Fibroblast of the aortic adventitia (primary cell): ENCODE measurements at places on chromosomes 5 and 9.
A peak's percentile ranks its signal among the peaks of the same experiment; 100 is the strongest.

GRCh38 chr5:134877159-134877558 is 3.0 kb downstream of the TXNDC15 start:
- no peak for DNase-seq

GRCh38 chr5:143227301-143227700 is 176.2 kb downstream of the NR3C1 start:
- DNase-seq = no peak

GRCh38 chr5:396531-396961 is 46.4 kb upstream of the EXOC3 start:
- no peak for DNase-seq

DNA sequence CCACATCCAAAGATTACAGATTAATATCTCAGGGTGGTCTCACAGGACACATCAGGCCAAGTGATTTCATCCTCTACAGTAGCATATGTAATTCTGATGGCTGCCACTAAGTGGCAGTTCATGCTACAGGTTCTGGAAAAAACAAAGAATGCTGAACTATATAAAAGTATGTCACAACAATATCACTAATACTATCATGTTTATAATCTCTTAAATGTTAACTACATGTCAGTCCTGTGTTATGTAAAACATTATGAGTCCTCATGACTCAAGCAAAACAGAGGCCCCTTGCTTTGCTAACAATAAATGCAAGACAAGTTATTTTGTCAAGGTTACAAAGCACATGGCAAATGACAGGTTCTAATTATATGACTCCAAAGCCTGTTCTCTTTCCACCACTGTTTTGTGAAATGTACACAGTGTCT is 233.2 kb downstream of the FBXL17 start:
- peak; percentile 22 for DNase-seq

GRCh38 chr9:98797491-98797890 is 1.1 kb upstream of the ANKS6 start:
- DNase-seq = no peak

DNA sequence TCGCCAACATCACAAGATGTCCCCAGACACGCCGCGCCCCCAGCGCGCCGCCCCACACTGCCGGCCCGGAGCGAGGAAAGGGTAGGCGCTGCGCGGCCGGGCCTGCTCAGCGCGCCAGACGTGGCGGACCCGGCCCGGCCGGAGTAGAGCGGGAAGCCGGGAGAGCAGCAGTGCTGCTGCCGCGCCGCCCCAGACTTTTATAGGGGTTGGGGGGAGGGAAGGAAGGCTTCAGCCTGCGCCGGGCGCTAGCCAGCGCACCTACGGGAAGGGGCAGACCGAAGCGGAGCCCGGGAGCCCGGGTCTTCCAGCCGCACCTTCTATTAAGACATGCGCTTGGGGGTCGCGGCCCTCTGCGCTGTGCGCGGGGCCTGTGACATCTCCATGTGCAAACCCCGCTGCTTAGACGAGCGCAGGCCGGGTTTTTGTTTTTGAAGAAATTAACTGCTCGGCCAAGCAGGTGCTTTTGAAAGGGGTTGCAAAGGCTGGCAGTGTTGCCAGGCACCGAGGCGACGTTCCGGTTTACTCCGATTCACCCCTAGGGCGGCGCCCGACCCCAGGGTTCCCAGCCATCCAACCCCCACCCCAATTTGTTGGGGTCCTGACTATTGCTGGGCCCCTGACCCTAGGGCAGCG is 353 bp upstream of the PAX5 start:
- DNase-seq = no peak

DNA sequence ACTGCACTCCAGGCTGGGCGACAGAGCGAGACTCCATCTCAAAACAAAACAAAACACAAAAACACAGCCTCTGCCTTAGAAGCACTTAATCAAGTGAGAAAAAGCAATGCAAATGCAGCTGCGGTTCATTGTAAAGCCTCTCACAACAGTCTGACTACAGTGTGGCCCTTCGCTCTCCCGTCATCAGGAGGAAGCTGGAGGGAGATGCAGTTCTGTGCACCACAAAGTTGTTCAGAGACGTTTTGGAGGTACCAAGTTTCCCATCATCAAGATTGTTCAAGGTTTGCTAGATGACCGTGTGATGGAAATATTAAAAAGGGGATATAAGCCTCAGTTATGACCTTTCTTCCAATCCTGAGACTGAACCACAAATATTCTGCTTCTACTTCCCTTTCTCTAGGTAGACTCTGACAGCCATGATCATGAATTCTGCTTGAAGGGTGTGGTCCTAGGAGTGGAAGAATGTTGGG is 40.9 kb downstream of the SEC61B start:
- DNase-seq = no peak

- peak; percentile 70 for DNase-seq
Observed at GRCh38 chr5:43042176-43042625, 2.1 kb upstream of the ANXA2R start.

DNA sequence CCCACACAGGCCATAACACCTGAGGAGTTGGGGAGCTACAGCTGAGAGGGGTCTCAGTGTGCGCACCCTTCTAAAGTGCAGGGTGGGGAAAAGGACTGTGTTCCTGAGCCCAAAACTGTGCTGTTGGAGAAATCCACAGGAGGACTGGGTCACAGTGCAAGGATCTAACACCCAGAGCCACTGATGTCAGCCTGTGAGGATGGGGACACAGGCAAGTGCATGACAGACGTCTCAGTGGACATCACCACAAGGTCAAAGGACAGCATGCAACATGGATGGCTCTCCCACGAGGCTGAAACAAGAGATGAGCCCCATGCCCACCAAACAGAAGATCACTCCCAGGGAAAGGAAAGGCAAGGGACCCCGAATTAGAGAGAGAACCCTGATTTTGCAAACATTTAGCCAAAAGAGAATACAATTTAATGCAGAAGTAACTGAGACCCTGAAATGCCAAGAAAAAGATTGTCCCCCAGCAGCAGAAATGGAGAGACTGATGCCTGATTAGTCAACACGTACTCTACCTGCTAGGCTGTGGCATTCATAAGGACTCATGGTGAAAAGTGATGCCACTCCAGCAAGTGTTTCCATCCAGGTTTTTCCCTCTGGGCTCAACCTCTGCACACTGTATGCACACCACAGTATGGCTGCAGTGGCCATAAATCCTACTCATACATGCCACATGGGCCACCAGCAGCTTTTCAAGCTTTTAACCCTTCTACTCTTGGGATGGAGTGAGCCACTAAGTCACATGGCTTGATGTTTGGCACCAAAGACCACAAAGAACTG is 14.2 kb downstream of the KLF9 start:
- DNase-seq = no peak

- DNase-seq = no peak
Observed at GRCh38 chr9:93644397-93645088, 68.2 kb downstream of the PHF2 start.
